Esophagus muscularis mucosa (tissue), 4 donors: ENCODE measurements at places on chromosomes 2 and 18. TPM values are rescaled to one million over a fixed set of nuclear protein-coding genes. Genes with fewer than 3 reads are reported as not detected.

DNA sequence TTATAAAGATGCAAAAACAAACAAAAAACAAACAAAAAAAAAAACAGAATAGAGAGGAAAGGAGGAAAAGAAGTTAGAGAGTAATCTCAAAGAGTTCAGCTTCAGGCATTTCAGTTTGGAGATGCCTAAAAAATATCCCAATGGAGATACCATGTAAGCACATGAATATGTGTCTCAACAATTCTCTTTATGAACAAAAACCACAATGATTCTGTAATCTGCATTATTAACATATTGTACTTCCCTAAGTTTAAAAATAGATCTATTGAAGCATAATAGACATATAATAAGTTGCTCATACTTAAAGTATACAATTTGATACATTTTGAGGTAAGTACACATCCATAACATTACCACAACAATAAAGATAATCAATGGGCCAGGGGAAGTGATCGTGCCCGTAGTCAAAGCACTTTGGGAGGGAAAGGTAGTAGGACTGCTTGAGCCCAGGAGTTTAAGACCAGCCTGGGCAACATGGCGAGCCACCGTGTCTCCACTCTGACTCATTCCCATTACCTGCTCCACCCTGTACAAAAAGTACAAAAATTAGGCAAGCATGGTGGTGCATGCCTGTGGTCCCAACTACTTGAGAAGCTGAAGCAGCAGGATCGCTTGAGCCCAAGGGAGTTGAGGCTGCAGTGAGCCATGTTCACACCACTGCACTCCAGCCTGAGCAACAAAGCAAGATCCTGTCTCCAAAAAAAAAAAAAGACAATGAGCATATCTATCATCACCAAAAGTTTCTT is 158.9 kb downstream of the ATAD2B start:
- peaks cover 9% of the 10 kb centered on the region for H3K4me1 ChIP-seq
- no peaks in the 10 kb centered on the region for H3K27me3 ChIP-seq
- no peak overlapping the region for H3K27ac ChIP-seq

GRCh38 chr2:158815658-158816057 is 20.5 kb downstream of the DAPL1 start:
- H3K4me3 ChIP-seq: no peak overlapping the region
- no peak for DNase-seq
- H3K36me3 ChIP-seq: no peaks in the 10 kb centered on the region
- H3K27ac ChIP-seq: no peak overlapping the region
- no peaks in the 10 kb centered on the region for H3K27me3 ChIP-seq

QPCT gene
- total RNA-seq: 4.0 TPM

DNA sequence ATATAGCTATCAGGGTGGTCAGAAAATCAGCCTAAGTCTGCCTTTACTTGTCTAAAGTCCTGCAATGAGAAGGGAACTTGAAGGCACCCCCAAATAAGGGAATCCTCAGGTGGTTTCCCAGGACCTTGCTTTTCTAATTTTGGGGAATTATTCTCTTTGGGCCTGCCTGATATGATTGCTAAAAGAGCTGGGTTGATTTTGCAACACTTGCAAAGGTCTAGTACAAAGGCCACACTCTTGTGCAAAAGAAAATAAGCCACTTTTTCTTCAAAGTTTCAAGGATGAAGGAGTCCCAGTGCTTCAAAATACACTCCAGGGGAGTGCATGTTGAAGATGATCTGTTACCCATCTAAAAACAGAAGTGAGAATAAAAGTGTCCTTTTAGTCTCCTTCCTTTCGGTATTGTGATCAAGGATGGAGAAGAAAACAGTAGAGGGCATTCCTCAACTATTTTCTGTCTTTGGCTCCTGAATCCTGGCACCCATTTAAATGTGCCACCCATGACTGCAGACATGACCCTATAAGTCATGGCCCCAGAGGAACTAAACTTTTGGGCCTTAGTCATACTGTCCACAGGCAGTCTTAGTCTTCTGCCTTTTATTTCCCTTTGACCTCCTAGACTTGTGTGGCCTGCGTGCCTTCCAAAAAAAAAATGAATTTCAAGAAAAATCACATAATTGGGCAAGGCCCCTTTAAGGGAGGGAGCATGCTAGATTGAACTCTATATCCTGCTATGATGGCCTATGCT is 5.1 kb downstream of the SULT1C3 start:
- no peaks in the 10 kb centered on the region for H3K4me1 ChIP-seq
- H3K4me3 ChIP-seq: no peak overlapping the region
- H3K36me3 ChIP-seq: no peaks in the 10 kb centered on the region
- no peak overlapping the region for H3K27ac ChIP-seq
- no peak for DNase-seq

SLC39A6 gene
- total RNA-seq: 31.5 TPM

CYP27A1 gene
- 24.8 TPM for total RNA-seq
